ENCODE measurements at places on chromosomes 16 and 17.
A peak's percentile ranks its signal among the peaks of the same experiment; 100 is the strongest.

GRCh38 chr17:21495281-21495680, 119.1 kb downstream of the KCNJ12 start:
- DNase-seq, result no peak

DNA sequence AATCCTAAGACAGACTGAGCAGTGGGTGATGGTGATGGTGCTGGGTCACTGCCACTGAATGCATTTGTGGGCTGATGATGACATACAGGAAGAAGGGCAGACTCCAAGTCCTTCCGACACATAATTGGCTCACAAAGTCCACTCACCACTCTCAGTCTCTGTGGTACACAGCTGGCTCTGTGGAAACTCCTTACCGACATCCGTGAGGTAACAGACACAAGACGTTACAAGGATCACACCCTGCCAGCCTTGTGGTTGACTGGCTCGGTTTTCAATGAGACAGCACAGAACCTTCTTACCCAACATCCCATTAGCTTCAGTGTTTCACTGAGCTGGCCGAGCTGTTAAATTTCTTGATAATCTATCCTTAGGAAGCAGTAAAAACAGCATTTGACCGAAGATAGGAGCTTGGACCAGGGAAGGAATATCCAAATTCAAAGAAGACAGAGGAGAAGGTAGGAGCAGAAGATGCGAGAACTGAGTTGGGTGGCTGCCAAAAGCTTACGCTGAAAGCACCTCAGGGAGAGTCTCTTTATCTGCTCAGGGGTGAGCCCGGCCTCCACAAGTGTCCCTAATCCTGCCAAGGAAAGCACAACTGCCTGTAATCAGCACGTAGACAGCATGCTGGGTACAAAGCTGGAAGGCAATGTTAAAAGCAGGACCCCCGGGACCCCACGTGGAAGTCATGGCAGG, 5.5 kb upstream of the MXRA7 start:
- DNase-seq, result peak; percentile 47

DNA sequence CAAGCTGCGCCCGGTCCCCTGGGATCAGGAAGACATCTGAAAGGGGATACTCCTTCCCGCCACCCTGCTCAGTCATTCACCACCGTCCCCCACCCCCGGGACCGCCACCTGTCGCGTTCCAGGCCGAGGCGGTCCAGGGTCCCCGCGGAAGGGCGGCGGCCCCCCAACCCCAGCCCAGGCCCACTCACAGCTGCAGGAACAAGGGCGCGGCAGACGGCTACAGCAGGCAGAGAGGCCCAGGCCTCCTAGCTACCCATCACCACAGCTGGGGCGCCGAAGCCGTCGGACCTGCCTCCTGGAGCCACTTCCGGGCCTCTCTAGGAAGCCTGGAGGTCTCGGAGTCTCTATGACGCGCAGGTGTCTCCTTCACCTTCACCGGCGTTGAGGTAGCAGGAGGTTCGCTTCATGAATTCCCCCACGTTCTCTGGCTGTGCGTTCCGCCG, at the start of gene SDR42E1:
Gene SDR42E1, minus strand, starts transcription at position 272 of the 443 bp plus-strand sequence. CDS start 10,612 bp downstream, outside the sequence.
- peak; percentile 46 for DNase-seq

GRCh38 chr17:48455791-48456190, 25.8 kb upstream of the SKAP1 start:
- no peak for DNase-seq

GRCh38 chr16:11780991-11781680, 15.9 kb downstream of the ZC3H7A start:
- no peak for DNase-seq

- no peak for DNase-seq
These were observed 136.0 kb upstream of the C17orf78 start for GRCh38 chr17:37239690-37240334.

DNA sequence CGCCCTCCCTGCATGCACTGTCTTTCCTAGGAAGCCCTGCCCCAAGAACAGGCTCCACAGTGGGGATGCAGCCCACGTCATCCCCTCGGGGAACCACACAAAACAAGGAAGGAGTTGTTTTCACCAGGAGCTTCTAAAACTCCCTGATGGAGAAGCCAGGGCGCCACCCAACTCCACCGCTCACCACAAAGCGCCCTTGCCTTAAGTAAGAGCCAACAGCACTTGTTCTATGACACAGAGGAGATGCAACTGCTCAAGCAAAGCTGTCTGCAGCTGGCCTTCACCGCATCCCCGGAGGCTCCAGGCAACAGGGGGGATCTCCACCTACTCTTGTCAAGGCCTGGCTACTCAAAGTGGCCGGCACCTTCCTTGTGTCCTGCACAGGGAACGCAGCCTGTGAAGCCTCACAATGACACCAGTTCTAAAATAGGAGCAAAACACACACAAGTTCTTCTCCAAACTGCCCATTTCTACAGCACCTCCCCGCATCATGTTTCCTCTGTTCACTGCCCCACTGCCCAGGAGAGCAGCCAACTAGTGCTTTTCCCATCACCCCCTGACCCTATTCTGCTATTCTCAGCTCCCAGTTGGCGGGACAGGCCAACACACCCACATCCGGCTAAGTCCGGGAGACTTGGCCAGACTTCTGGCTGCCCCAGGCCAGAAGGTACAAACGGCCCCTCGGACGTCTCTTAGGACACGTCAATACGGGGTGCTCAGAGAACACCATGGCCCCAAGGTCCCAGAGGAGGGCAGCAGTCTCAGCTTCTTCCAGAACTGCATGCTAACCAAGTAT, 24.2 kb downstream of the MPG start:
- no peak for DNase-seq

DNA sequence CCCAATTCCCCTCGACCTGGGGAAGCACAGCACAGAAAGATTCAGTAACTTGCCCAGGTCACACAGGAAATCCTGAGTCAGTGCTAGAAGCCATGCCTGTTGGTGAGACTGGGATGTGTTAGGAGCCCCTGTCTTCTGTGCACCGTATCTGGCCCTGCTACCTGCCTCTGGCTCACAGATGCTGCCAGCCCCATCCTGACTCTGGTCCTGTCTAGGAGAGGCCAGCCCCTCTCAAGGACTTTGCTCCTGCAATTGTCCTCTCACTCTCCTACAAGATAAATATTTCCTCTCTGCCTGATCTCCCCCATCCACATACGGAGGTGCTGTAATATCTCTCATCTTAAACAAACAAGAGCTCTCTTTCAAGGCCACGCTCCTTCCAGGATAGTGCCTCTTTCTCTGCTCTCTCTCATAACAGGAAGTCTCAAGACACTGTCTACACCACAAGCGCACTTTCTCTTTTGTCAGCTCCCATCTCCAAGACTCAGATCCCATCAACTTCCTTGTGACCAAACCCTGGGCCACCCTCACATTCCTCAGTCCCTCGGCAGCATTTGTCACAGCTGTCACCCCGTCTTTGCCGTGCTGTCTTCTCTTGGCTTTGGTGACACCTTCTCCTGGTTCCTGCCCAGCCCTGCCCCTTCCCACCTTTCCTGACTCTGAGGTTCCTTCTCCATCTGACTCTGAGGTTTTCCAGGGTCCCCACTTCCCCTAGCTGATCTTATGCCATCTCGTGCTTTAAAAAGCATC, 1.9 kb downstream of the SLC13A2 start:
- DNase-seq, result no peak

DNA sequence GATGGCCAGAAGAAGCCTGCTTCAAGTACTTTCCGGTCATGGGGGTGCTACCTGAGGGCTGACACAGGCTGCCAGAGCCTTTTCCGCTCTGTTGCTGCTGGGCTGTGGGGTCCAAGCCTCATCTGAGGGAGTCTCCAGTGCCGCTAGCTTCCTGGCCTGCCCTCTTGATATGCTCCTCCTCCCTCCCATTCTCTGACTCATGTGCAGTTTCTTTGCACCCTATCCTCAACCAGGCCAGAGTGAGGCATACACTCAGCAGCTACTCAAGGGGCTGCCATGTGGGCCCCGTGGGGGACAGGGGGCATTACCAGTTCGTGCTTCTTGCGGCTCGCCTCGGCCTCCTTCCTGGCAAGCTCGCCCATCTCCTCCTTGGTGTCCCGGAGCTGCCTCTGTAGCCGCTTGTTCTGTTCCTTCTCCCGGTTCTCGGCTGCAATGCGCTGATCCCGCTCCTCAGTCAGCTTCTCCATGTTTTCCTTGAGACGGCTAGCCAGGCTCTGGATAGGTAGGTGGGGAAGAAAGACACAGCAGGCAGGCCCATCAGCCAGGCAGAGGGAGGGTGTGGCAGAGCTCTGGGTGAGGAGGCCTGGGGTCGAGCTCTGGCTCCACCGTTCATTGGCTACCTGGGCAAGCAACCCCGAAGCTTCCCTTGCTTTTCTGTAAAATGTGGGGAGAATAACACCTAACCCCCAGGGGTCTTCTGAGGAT, 43.8 kb downstream of the PIPOX start:
- DNase-seq, result no peak

DNA sequence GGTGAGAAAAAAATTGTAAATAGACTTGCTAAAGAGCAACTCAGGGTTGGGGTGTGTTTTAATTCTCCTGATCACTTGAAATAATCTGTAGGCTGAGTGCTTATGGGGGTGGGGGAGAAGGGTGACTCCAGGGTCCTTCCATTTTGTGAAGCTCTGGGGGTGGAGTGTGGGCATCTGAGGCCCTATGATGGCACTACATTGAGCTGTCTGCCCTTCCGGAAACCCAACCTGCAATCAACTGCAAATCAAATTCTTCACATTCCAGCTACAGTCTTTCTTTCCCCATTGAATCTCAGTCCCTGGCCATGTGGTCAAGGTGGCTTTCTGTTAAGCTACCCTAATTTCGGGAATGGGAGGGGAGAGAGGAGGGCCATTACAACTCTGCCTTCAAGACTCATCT, 6.0 kb upstream of the CDC6 start:
- no peak for DNase-seq

DNA sequence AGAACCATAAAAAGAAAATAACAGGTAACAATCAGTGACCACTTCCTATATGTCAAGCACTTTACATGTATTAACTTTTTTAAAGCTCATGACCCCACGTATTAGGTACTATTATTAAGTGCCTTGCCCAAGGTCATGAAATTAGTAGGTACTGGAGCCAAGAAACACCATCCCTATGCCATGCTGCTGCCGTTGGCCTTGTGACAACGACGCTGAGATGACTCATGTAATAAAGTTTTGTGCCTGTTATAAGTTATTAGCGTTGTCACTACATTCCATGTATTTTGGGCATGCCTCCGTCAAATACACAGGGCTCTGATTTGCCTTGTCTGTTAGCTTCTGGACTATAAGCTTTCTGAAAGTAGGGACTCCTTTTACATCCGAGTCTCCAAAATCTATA, 1.4 kb downstream of the BBS2 start:
- DNase-seq, result no peak

- no peak for DNase-seq
These were observed 17.7 kb downstream of the TAOK1 start for GRCh38 chr17:29407856-29408255.

- no peak for DNase-seq
These were observed 19.8 kb downstream of the REXO5 start for GRCh38 chr16:20826039-20826566.

GRCh38 chr16:67822511-67822910, 15.8 kb downstream of the TSNAXIP1 start:
- DNase-seq, result no peak

GRCh38 chr16:84303516-84303915, 8.8 kb downstream of the WFDC1 start:
- no peak for DNase-seq

- no peak for DNase-seq
These were observed 24.0 kb downstream of the CPSF4L start for GRCh38 chr17:73237714-73238113.

- no peak for DNase-seq
These were observed 1266.6 kb upstream of the CDH8 start for GRCh38 chr16:63302811-63303210.

- DNase-seq, result no peak
These were observed 106.2 kb downstream of the BRIP1 start for GRCh38 chr17:61757168-61757567.

DNA sequence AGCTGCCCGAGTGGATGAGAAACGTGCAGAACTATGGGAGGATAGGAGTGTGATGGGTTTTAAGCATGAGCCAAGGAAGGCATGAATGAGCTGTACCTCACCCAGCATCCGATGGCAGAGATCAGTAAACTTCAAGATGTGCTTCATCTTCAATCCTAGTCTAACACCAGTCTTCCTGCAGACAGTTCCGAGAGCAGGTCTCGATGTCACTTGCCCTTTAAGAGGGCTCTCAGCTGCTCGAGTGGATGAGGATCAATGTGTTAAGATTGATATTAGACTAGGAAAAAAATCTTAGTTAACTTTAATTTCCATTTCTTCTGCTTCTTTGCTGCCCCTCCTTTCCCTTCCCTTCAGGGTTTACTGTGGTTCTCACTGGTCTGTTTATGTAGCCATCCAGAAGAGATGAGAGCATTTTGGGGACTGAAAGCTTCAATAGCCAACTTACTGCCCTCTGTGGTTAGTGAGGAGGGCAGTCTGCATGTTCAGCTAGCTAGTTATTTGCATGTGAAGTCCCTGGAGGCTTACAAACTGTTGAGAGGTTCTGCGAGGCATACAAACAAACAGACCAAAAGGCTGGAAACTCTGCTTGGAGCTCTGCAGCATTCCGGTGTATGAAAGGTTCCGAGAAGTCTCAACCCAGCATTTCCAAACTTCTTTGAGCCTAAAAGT, 15.3 kb downstream of the KLHL36 start:
- no peak for DNase-seq

GRCh38 chr16:65071433-65072311, 50.2 kb downstream of the CDH11 start:
- no peak for DNase-seq

- no peak for DNase-seq
These were observed 892 bp upstream of the KIAA0513 start for GRCh38 chr16:85026703-85027102.

GRCh38 chr17:48618256-48618896, 3.3 kb upstream of the HOXB8 start:
- peak; percentile 70 for DNase-seq

All from activated T-helper 1 cell treated with Interleukin-2 at 50 U/mL for 16 hours (primary cell).